D341Med (cell line): ENCODE measurements at places on chromosomes 5 and 9.

DNA sequence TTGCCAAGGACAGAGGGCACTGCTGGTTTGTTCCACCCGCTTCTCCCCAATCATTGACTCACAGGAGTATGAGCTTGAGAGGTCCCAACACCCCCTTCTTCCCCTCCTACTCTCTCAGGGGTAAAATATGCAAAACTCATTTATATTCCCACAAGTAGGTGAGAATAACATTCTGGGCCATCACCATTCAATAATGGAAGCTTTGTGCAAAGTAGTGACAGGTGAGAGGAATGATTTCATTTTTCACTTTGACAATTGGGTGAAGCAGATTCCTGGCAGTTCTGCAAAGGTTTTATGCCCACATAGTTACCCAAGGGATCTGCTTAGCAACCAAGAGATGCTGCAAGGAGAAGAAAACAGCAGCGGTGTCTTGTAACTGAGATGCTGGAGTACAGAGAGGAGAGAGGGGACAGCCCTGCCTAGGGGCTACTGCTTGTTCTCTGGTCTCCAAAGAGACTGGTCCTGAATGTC lies 137.6 kb downstream of the CMYA5 start:
- no peak for DNase-seq

DNA sequence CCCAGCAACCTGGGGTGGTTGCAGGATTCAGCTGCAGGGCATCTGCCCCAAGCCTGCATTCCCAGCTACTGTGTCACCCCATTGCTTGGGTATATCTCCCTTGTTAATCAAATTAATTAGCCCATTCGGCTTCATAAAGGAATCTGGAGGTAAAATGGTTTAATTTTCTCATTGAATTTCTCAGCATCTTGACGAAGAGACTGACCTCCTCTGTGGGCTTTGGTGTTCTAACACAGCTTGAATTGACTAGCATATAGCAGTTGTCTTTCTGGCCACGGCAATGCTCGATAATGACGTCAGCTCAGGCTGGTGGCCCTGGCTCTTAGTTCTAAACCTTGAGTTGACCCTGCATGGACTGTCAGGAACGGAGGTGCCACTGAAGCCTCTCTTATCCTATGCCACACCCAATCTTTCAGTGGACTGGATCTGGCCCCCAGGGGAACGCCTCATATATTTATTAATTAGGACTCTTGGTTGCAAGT lies 72.4 kb downstream of the MSX2 start:
- no peak for DNase-seq

DNA sequence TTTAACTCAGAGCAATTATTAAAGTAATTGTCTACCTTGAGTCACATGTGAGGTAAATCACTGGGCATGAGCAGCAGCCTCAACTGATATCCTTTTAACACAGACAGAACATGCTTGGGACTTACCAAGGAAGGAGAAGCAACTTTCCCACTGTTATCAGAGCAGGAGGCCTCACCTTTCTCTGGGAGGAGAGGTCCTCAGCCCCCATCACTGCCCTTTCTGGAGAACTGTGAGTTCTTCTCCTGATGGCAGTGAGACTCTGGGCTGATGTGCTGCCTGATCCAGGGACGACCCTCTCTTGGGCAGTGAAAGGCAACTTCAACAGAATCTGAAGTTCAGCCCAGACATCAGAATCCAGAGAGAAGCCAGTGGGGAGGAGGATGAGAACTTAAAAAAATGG lies 343.4 kb upstream of the IRX1 start:
- no peak for DNase-seq

DNA sequence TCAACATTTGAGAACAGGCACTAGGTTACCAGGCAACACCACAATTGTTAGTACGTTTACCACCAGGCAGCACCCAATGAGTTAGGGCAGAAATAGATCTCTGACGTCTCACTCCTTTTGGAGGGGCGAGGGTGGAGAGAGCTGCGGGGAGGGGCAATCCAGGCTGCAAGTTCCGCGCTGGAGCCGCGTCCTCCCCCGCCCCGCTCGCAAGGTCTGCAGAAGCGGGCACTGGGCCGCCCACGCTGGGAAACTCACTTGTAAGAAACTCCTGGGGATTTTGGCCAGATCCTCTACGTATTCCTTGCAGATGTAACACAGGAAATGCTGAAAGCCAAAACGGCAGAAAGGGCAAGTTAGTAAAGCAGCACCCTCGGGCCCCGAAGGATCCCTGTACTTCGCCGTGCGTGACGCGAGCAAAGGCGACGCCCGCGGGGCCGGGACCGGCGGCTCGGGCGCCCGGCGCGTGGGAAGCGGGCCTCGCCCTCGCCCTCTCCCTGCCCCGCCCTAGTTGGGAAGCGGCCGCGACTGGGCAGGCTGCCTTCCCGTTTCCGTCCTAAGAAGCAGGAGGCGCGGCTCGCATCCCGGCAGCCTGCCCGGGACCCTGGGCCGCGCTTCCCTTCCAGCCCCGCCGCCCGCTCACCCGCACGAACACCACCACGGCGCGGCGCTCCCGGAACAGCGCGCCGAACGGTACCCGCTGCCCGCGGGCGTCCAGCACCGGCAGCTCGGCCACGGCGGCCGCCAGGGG lies 493 bp downstream of the PRXL2C start:
- DNase-seq, result peak; percentile 86

- DNase-seq, result no peak
Measured at GRCh38 chr9:6991418-6991817, 233.6 kb downstream of the KDM4C start.
